Pulmonary artery endothelial cell (primary cell): ENCODE measurements at places on chromosomes 2 and 18. TPM values are rescaled to one million over a fixed set of nuclear protein-coding genes. Genes with fewer than 3 reads are reported as not detected.

Gene RAB6D
- 0.07 TPM in 1 of 2 replicates, not detected in the other for total RNA-seq

Gene SLC4A5
- total RNA-seq = 0.04 TPM in 1 of 2 replicates, not detected in the other

Gene ZNF236
- 5.5 and 8.4 TPM in 2 replicates for total RNA-seq

Gene RNF144A
- total RNA-seq = 2.5 and 5.3 TPM in 2 replicates

Gene SLC23A3
- total RNA-seq = 0.59 and 2.2 TPM in 2 replicates

Gene INHBB
- 0.25 and 1.7 TPM in 2 replicates for total RNA-seq

Gene SCYGR4
- total RNA-seq = not detected in 2 replicates

DNA sequence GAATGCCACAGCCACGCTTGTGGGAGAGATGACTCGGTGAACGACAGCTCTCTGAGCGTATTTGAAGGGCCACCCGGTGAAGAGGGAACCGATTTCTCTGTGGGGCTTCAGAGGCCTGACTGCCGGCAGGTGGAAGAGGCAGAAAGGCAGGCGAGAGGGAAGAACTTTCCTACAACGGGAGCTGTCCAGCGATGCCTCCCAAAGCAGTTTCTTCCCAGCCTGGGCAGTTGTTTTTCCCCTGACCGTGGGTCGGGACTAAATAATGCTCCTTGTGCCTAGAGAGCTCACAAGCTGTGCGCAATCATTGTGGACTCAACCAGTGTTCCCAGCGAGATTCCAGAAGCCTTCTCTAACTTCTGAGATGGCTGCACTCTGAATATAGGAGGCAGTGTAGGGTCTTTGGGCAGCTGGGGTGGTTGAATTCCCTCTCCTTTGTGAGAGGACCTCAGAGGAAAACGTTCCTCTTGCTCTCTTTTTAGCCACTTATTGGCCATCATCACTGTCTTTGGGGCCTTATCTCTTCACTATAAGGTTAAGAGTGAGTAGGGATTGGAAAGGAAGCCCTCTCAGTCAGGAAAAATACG is 710 bp downstream of the SEC11C start:
- no peak for DNase-seq

DNA sequence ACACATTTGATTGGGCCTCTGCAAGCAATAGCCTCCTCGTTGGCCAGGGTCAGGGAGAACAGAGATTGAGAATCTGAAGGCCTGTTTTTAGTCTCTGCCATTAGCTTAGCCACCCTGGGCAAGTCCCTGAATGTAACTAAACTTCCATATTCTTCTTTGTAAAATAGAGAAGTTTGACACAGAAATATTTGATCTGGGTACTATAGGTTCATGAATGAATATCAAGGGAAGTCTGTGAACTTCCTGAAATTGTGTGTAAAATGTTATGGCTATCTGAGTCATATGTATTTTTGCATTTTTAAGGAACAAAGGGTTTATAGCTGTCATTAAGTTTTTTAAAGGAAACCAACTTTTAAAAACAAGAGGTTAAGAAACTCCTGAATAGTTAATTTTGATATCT is 23.2 kb downstream of the RND3 start:
- no peak for DNase-seq

DNA sequence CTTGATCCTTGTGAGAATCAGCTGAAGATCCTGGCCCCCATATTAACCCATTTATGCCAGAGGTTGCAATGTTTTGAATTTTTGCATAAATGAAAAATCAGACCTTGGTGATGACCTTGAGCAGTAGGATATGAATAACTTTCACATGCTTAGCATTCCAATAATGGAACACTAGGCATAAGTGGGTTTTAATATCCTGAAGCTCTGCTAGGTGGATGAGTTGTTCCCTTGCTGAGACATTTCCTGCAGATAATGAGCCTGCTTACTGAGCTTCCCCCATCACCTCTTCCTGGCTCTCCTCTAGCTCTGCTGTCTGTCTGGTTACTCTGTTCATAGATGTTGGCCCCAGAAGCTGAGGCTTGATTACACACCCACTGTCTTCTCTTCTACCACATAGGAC is 25.5 kb upstream of the SEC11C start:
- DNase-seq = no peak

DNA sequence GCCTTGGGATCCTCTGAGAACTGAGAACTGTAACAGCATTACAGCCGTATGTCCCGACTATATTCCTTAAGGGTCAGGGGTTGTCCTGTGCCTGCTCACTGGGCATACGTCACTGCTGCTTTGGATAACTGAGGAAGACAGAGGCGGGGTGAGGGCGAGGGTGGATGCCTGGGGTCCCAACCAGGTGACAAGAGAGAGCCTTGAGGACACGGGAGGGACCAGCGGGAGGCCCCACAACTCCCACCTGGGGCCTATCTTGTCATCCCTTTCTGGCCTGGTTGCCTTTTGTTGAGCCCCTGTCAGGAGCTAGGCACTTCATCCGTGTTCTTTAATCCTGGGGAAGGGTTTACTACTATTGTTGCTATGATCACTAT is 28.8 kb downstream of the INPP5D start:
- DNase-seq = no peak

GRCh38 chr2:197191177-197191939 is 119.2 kb downstream of the ANKRD44 start:
- DNase-seq = no peak

- DNase-seq = no peak
Observed at GRCh38 chr2:110858135-110858725, 125.9 kb downstream of the ACOXL start.

GRCh38 chr2:207530160-207531031 is 634 bp downstream of the CREB1 start:
- no peak for DNase-seq

DNA sequence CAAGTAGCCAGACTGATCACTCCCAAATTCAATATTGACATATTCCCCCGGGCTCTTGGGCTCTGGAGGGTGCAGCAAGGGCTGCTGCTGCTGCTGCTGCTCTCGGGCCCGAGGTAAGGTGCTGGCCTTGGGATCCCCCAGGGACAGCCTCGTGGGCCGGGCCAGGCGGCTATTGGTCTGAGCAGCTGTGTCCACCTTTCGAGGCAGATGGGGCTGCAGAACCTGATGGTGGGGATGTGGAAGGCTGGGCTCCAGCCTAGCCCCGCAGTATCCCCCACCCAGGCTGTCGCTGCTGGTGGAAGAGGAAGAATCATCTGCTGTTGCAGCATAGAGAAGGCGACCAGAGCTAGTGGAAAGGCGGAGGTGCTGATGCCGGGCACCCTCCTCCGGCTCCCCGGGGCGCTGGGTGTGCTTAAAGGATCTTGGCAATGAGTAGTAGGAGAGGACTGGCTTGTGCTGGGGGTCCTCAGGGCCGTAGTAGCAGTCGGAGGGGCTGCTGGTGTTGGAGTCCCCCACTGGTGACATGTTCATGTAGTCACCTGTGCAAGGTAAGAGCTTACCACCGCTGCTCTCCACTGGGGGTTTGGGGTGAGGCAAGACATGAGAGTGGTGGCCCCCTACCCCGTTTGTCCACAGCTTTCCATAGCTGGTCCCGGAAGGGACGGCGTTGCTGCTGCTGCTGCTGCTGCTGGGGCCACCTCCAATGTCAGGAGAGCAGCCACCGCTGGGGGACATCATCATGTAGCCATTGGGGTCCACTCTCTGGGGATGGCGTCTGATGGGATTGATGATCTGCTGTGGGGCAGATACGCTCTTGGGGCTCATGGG is 3.4 kb downstream of the IRS1 start:
- no peak for DNase-seq

DNA sequence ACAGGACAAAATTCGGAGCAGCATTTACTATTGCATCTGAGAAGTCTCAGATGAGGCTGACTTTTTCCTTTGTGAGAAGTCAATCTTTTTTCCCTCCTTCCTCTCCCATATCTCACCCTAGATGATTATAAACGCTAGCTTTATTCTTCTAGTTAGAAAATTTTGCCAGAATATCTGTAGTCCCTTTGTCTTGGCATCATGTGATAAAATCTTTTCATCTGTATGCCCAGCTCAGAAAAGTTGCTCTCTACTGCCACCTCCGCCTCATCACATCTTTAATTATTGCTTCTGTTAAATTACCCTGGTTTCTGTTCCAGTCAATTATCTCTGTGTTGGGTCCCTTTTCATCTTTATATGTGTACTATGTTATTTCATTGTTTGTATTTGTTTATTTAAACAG is 210.8 kb upstream of the SLC35G4 start:
- DNase-seq = no peak

DNA sequence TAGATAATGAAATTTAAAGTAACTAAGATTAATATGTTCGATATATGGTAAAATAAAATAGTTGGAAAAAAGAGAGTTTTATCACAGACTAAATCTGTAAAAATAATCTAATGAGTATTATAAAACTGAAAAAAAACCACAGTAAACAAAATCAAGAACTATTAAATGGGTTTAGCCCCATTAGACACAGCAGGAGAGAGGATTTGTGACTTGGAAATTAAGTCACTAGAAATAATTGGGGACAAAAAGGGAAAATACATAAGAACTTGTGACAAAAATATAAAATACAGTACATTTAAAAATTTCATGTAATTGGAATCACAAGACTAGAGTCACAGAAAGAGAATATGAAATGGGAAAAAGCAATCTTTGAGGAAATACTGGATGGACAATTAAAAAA is 1114.6 kb upstream of the KLHL29 start:
- no peak for DNase-seq

GRCh38 chr2:200211643-200212042 is 94.8 kb upstream of the SPATS2L start:
- no peak for DNase-seq

- no peak for DNase-seq
Observed at GRCh38 chr2:30332791-30333453, 101.6 kb downstream of the LBH start.

DNA sequence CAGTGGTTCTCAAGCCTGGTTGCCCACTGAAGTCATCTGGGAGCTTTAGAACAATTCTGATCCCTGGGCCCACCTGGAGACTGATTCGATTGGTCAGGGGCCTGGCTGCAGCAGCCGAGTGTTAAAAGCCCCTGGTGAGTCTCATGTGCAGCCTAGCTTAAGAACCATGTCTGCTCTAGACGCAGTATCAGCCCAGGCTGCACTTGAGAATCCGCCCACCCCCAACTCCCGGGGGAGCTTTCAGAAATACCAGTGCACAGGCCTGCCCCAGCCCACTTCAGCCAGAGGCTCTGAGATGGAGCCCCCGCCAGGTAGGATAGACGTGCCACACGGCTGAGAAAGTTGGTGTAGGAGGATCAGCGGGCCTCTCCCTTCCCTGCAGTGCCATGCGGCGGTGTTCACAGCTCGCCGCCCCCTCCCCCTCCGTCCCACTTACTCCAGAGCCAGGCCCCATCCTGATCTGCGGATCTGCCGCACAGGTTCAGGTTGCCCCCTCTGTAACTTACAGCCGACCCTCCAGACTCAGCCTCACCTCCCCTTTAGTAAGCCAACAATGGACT is 209.0 kb upstream of the RAB12 start:
- DNase-seq = no peak

DNA sequence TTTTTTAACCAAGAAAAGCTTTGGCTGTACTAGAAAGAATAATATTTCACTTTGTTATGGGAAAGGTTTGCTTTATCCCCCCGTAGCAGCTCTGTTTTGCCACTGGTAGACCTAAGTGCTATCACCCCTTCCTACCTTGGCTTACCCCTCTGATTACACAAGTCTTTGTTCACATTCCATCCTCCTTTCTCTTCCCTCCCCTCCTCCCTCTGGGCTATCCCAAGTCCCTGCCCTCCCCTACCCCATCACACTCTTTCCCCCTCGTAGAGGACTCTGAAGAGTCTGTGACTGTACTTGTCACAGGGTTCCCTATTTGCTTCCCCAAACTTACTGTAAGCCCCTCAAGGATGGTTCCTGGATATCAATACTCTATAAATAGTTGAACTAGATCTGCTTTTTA is 152.9 kb upstream of the NOSTRIN start:
- DNase-seq = no peak

GRCh38 chr18:55300936-55301531 is 287.0 kb downstream of the TCF4 start:
- DNase-seq = no peak

- no peak for DNase-seq
Observed at GRCh38 chr2:136495636-136496035, 269.7 kb upstream of the THSD7B start.

DNA sequence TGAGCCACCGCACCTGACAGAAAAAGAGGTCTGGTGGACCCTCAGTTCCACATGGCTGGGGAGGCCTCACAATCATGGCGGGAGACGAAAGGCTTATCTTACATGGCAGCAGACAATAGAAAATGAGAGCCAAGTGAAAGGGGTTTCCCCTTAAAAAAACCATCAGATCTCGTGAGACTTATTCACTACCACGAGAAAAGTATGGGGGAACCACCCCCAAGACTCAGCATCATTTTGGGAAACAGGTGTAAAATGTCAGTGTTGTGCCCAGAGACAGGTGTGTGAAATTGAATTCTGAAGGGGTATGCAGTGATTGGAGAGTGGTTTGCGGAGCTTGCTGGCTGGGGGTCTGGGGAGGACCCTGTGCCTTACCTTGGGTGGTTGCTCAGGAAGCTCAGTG is 4.6 kb upstream of the D2HGDH start:
- no peak for DNase-seq

DNA sequence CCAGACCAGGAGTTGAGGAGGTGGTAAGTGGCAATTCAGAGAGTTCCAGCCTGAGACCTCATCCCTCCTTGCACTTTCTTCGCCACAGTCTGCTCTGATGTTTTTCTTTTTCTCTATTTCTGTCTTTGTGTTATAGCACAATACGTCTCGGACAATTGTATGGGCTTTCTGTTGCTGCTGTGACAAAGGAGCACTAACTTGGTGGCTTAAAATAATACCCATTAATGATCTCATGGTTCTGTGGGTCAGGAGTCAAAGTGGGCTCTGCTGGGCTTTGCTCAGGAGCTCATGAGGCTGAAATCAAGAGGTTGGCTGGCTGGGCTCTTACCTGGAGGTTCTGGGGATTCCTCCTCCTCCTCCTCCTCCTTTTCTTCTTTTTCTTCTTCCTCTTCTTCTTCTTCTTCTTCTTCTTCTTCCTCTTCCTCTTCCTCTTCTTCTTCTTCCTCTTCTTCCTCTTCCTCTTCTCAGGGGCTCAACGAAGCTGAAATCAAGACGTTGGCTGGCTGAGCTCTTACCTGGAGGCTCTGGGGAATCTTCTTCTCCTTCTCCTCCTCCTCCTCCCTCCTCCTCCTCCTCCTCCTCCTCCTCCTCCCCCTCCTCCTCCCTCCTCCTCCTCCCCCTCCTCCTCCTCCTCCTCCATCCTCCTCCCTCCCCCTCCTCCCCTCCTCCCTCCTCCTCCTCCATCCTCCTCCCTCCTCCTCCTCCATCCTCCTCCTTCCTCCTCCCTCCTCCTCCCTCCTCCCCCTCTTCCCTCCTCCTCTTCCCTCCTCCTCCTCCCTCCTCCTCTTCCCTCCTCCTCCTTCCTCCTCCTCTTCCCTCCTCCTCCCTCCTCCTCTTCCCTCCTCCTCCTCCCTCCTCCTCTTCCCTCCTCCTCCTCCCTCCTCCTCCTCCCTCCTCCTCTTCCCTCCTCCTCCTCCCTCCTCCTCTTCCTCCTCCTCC is 104.0 kb downstream of the GATA6 start:
- DNase-seq = no peak

DNA sequence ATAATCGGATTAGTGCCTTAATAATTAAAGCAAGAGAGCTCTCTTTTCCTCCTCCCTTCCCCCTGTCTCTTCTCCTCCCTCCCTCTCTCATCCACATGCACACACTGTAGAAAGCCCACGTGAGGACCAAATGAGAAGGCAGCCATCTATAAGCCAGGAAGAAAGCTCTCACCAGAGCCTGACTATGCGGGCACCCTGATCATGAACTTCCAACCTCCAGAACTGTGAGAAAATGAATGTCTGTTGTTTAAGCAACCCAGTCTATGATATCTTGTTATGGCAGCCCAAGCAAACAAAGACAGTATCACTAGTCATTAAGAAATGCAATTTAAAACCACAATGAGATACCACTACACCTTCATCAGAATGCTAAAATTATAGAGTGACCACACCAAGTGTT is 220.3 kb downstream of the EN1 start:
- DNase-seq = no peak

GRCh38 chr18:12820506-12820905 is 63.5 kb downstream of the PTPN2 start:
- DNase-seq = no peak
